ENCODE measurements at places on chromosomes 7 and 10.

- DNase-seq = no peak
These were observed 187.3 kb upstream of the PRSS58 start for GRCh38 chr7:142445019-142445686.

- DNase-seq = no peak
These were observed 42.6 kb upstream of the ZNRF2 start for GRCh38 chr7:30241767-30242166.

- no peak for DNase-seq
These were observed 468.8 kb downstream of the ZWINT start for GRCh38 chr10:55892276-55892675.

- no peak for DNase-seq
These were observed 184.5 kb downstream of the GATA3 start for GRCh38 chr10:8238986-8239385.

All from activated gamma-delta T cell (primary cell).